ENCODE measurements at places on chromosomes 6 and 20. TPM values are rescaled to one million over a fixed set of nuclear protein-coding genes. Genes with fewer than 3 reads are reported as not detected.

HDGFL1 gene
- total RNA-seq, result not detected

THEMIS gene
- total RNA-seq, result 0.63 TPM

C6orf163 gene
- total RNA-seq, result 2.3 TPM

SALL4 gene
- total RNA-seq, result 0.13 TPM

RFX6 gene
- total RNA-seq, result not detected

- no peak for DNase-seq
Observed at GRCh38 chr6:21893793-21894192, 300.2 kb downstream of the SOX4 start.

DNA sequence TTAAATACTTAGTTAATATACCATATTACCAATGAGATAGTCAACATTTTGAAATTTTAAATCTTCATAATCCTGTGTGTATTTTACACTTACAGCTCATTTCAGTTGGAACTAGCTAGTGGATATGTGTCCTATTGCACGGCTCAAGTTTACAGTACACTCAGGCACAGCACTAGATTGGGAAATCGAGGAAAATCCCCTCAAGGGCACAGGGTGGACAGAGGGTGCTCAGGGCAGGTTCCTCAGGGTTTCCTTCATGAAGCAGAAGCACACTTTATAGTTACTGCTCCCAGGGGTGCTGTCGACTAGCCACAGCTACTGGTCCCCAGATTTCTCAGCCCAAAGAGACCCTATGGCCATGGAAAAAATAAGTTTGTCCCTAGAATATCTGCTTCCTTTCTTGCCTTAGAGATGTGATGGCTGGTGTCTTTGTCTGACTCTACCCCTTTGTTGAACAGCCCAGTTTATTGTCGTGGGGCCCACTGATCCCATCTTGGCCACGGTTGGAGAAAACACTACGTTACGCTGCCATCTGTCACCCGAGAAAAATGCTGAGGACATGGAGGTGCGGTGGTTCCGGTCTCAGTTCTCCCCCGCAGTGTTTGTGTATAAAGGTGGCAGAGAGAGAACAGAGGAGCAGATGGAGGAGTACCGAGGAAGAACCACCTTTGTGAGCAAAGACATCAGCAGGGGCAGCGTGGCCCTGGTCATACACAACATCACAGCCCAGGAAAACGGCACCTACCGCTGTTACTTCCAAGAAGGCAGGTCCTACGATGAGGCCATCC is 1.5 kb downstream of the BTN2A1 start:
- DNase-seq, result no peak

- no peak for DNase-seq
Observed at GRCh38 chr6:97870273-97870672, 587.3 kb upstream of the MMS22L start.

DNA sequence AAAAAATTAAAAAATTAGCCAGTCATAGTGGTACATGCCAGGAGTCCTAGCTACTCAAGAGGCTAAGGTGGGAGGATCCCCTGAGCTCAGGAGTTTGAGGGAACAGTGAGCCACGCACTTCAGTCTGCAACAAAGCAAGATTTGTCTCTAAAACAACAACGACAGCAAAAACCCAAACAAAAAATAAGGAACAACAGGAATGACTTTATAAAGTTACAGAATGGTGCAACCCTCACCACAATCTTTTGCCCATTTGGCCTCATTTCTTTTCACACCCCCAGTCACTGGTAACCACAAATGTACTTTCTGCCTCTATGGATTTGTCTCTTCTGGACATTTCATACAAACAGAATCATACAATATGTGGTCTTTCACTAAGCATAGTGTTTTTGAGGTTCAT is 16.7 kb upstream of the ZFAND3 start:
- DNase-seq, result no peak

Data from left cardiac atrium (tissue), 4 donors.